Liver (tissue), 10 donors: ENCODE measurements at places on chromosomes 11 and 22. TPM values are rescaled to one million over a fixed set of nuclear protein-coding genes. Genes with fewer than 3 reads are reported as not detected.

DNA sequence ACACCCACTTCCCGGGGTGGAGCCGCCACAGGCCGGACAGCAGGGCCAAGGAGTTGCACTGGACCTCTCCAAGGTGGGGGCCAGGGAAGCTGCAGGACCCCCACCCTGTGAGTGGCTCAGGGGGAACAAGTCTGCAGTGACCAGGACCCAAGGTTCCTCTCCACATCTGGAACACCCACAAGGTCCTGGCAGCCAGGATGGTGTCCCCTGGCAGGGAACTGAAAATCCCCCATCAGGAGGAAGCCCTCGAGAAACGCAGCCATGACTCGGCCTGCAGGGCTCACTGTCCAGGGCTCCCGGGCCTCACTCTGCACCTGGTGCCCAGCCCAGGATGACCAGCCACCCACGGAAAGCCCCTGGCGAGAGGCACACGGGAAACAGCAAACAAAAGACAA lies 11.5 kb downstream of the RNH1 start:
- no peak for DNase-seq
- H3K4me1 ChIP-seq: no peaks in the 10 kb centered on the region
- no peaks in the 10 kb centered on the region for H3K27me3 ChIP-seq
- H3K4me3 ChIP-seq: no peak overlapping the region

DNA sequence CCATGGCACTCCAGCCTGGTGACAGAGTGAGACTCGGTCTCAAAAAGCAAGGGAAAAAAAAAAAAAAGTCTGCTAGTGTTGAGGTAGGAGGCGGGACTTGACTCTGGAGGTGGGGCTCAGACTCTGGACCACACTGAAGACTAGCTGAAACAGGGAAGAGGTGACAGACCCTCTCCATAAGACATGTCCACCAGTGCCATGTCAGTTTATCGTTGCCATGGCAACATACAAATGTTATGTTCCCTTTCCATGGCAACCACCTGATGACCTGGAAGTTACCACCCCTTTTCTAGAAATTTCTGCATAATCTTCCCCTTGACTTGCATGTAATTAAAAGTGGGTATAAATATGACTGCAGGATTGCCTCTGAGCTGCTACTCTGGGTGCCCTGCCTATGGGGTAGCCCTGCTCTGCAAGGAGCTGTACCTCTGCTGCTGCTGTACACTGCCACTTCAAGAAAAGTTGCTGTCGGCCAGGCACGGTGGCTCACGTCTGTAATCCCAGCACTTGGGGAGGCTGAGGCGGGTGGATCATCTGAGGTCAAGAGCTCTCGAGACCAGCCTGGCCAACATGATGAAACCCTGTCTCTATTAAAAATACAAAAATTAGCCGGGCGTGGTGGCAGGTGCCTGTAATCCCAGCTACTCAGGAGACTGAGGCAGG lies 55.1 kb downstream of the KIAA1671 start:
- DNase-seq: no peak
- no peaks in the 10 kb centered on the region for H3K27me3 ChIP-seq
- no peak overlapping the region for H3K27ac ChIP-seq
- no peaks in the 10 kb centered on the region for H3K36me3 ChIP-seq
- no peak overlapping the region for H3K4me3 ChIP-seq

DNA sequence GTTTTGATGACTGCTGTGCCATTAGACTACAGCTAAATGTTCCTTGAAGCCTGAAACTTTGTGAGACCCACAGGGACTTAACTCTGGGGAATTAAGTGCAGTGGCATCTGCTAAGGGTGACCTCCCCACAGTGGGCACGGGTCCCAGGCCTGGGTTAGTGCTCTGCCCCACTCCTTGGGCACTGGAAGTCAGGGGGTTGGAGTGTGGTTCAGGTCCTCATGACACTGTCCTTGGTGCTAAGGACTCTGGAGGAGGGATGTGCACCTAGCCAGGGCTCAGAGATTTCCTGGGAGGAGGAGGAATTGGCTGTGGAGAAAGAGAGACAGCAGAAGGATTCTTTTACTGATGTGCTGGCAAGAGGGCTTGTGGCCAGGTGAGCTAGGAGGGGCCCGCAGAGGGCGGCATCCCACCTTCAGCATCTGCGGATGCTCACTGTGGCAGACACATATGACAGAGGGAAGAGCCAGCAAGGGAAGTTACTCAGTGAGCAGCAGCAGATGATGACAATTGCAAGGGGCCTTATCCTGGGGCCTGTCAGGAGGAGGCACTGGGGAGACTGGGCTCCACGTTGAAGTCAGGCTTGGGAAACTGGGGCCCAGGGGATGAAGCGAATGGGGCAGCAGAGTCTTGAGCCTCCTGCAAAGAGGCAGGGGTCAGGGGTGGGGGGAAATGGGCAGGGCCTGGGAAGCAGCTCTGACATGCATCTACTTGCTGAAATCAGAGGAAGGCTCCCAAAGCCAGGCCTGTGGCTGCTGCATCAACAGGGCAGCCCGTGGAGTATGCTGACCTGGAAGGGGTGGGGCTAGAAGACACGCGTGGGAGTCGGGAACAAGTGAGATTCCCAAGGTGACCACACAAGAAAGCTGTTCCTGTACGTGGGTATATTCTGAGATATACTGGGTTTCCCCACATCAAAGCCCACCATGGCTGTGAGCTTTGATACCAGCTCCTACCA lies 144.0 kb downstream of the MPPED1 start:
- H3K4me1 ChIP-seq: no peaks in the 10 kb centered on the region
- DNase-seq: peak; percentile 21
- H3K27me3 ChIP-seq: no peaks in the 10 kb centered on the region

DNA sequence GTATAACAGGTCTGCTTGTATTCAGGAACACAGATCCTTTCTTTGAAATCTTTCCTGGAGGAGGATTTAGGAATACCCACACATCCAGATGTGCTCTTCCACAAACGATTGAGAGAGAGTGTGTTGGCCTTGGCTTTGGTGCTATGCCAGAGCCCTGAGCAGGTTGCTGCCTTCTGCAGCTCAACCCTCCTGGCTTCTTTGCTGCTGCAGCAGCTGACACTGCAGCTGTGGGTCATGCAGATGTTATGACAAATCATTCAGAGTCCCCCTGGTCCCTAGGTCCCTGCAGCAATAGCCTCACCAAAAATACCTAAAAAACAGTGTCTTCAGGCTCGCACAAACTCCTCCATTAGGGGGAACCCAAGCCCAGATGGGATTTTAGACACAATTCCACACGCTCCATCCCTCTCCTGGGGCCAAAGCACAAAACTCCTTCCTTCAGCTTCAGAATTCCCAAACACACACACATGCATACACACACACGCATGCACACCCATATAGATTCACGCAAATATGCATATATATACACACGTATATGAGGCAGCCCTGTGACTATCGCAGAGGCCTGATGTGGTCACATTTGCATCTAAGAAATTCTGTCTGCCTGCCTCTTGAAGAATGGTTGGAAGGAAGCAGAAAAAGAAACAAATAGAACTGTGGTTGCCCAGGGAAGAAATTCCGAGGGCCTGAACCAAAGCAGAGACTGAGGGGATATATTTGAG lies 35.4 kb downstream of the SLN start:
- DNase-seq: no peak
- no peaks in the 10 kb centered on the region for H3K4me1 ChIP-seq
- H3K36me3 ChIP-seq: no peaks in the 10 kb centered on the region
- H3K4me3 ChIP-seq: no peak overlapping the region
- no peak overlapping the region for H3K27ac ChIP-seq
- H3K27me3 ChIP-seq: no peaks in the 10 kb centered on the region

DNA sequence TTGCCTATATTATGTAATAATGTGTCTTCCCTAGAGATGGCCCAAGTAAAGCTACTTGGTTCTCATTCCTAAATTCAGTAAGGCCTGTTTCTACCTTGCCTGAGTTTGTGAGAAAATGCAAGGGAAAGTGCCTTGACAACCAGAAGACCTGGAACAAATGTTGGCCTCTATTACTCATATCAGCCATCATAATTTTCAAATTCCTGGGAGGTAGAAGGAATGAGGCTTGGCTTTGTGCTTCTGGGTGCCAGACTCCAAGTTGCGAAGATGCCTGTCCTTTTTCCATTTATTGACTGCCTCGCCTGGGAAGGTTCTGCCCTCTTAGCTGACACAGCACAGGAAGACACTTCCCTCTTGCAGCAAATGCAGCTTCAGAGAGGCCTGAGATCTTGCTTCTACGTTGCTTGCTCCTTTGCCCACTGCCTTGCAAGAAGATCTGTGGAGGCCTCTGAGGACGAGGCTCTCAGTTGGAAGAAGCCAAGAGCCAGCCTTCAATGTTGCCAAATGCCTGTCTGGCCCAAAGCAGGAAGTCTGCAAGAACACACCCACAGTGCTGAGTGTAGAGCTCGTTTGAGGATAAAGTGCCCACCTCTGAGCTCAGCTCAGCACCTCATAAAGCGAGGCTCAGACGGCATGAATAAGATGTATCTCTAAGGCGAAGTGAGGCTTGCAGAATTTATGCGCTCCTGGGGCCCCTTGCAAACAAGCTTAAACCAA lies 120.1 kb downstream of the GALNT18 start:
- H3K36me3 ChIP-seq: no peaks in the 10 kb centered on the region
- H3K4me1 ChIP-seq: no peaks in the 10 kb centered on the region
- H3K4me3 ChIP-seq: no peak overlapping the region
- H3K27ac ChIP-seq: peak overlapping the region; percentile 13
- DNase-seq: no peak

- no peaks in the 10 kb centered on the region for H3K27me3 ChIP-seq
- H3K4me1 ChIP-seq: peaks cover 7% of the 10 kb centered on the region
- no peak for DNase-seq
- no peaks in the 10 kb centered on the region for H3K36me3 ChIP-seq
- peak overlapping the region; percentile 86 for H3K27ac ChIP-seq
Observed at GRCh38 chr11:66311470-66311964, 5.3 kb downstream of the CD248 start.

DNA sequence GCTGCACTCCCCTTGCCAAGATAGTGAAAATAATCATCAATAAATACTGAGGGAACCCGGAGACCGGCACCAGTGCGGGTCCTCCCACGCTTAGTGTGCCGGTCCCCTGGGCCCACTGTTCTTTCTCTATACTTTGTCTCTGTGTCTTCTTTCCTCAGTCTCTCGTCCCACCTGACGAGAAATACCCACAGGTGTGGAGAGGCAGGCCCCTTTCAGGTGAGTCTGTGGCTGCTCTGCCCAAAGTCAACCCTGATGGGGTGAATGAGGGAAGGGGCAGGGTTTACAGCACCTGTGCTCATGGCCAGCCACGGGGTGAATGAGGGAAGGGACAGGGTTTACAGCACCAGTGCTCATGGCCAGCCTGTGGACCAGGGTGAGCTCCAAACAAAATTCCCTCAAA lies 4.7 kb downstream of the BET1L start:
- no peaks in the 10 kb centered on the region for H3K27me3 ChIP-seq
- no peak overlapping the region for H3K27ac ChIP-seq
- H3K4me1 ChIP-seq: peaks cover 9% of the 10 kb centered on the region

- no peak within 1 kb of the TSS for H3K27ac ChIP-seq
- DNase-seq: peak; percentile 42
- H3K27me3 ChIP-seq: peaks cover 7% of the 10 kb centered on the region
- no peak within 1 kb of the TSS for H3K4me3 ChIP-seq
- peaks cover 26% of the 10 kb centered on the region for H3K4me1 ChIP-seq
Observed at GRCh38 chr11:129375751-129376657, at the start of gene BARX2. Gene BARX2, plus strand, starts transcription at chr11:129375848. Its CDS starts 188 bp downstream, at chr11:129376036.

GRCh38 chr11:2092464-2092910 lies 46.7 kb downstream of the IGF2 start:
- no peaks in the 10 kb centered on the region for H3K36me3 ChIP-seq
- H3K4me3 ChIP-seq: no peak overlapping the region
- H3K27me3 ChIP-seq: no peaks in the 10 kb centered on the region
- peaks cover 9% of the 10 kb centered on the region for H3K4me1 ChIP-seq
- no peak overlapping the region for H3K27ac ChIP-seq

GRCh38 chr22:29344137-29344536 lies 28.6 kb upstream of the RASL10A start:
- peaks cover 50% of the 10 kb centered on the region for H3K36me3 ChIP-seq
- H3K4me3 ChIP-seq: no peak overlapping the region
- peak overlapping the region; percentile 6 for H3K27ac ChIP-seq
- H3K4me1 ChIP-seq: peaks cover 28% of the 10 kb centered on the region
- no peaks in the 10 kb centered on the region for H3K27me3 ChIP-seq
- DNase-seq: no peak

DNA sequence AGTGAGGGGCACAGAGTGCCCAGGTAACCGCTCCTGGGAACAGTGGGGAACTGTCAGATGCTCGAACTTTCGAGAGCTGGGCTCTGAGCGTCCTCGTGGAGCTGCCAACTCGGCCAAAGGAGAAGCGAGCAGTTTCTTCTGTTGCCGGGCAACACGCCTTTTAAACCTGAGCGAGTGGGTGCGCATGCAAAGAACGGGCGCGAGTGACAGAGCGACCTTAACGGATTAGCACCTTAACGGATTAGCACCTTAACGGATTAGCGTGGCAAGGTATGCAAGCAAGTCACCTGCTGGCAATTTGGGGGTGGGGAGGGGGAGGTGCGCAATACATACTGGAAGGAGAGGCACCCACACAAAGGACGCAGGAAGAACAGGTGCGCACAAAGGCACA lies 61.8 kb upstream of the PRODH start:
- DNase-seq: no peak
- peaks cover 2% of the 10 kb centered on the region for H3K27me3 ChIP-seq
- H3K4me3 ChIP-seq: no peak overlapping the region
- H3K4me1 ChIP-seq: peaks cover 10% of the 10 kb centered on the region
- no peak overlapping the region for H3K27ac ChIP-seq

The PANX3 gene
- total RNA-seq: not detected

The PRR5 gene
- 49.1 TPM for total RNA-seq

The MOGAT2 gene
- total RNA-seq: 92.4 TPM

The OR5P2 gene
- total RNA-seq: not detected
